ENCODE measurements at places on chromosomes 2 and 18. TPM values are rescaled to one million over a fixed set of nuclear protein-coding genes. Genes with fewer than 3 reads are reported as not detected.

The CEBPZ gene
- total RNA-seq: 48.5 TPM

- DNase-seq: no peak
Measured at GRCh38 chr2:135378591-135378990, 152.4 kb downstream of the ZRANB3 start.

The C1GALT1C1L gene
- not detected for total RNA-seq

DNA sequence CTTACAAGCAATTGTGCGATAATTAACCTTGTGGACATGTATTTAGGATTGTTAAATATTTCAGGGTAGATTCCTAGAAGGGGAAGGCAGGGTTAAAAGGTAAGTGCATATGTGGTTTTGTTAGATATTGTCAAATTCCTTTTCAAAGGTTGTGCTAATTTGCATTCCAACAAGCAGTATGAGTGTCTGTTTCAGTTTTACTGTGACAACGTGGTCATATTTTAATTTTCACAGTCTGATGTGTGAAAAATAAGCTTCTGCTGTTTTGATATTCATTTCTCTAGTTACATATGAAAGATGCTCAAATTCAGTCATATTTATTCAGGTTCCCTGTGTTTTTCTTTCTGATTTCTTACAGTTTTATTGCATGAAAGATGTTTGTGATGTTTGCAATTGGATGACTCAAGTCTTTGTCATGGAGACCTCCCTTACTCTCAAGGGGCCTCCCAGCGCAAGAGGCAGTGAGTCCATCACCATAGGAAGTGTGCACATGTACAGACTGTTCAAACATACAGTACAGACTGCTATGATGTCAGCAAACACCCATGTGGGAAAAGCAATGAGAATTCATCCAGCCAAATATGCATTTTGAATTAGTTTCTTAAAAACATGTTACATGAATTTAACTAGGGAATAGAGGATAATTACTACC lies 310.8 kb downstream of the GALR1 start:
- DNase-seq: no peak

The KIAA2012 gene
- total RNA-seq: not detected

The CRYGD gene
- total RNA-seq: not detected

The MARCO gene
- not detected for total RNA-seq

The CGREF1 gene
- 1.8 TPM for total RNA-seq

GRCh38 chr2:98091738-98092137 lies 4.8 kb downstream of the VWA3B start:
- no peak for DNase-seq

- DNase-seq: no peak
Measured at GRCh38 chr2:240896871-240897692, 1.1 kb upstream of the MAB21L4 start.

GRCh38 chr2:211367293-211367692 lies 810.9 kb downstream of the CPS1 start:
- DNase-seq: no peak

GRCh38 chr2:68643011-68643873 lies at the start of gene PROKR1:
PROKR1 (plus strand) TSS chr2:68643579; CDS start chr2:68645822, 2,243 bp downstream.
- DNase-seq: peak; percentile 5

The ANKRD62 gene
- not detected for total RNA-seq

The ZNF512 gene
- total RNA-seq: 32.5 TPM

The PRSS56 gene
- total RNA-seq: not detected

The NTSR2 gene
- total RNA-seq: not detected

GRCh38 chr2:173355132-173355865 lies 627 bp downstream of the CDCA7 start:
- peak; percentile 48 for DNase-seq

The DYNAP gene
- total RNA-seq: not detected

GRCh38 chr2:173132531-173132930 lies 56.9 kb downstream of the MAP3K20 start:
- DNase-seq: no peak

The SOWAHC gene
- total RNA-seq: 16.5 TPM

GRCh38 chr2:129813404-129813803 lies 166.1 kb upstream of the RAB6C start:
- no peak for DNase-seq

The EMILIN2 gene
- total RNA-seq: 33.4 TPM

The LOXHD1 gene
- not detected for total RNA-seq

- DNase-seq: no peak
Measured at GRCh38 chr2:66682476-66682875, 247.6 kb downstream of the MEIS1 start.

The SP5 gene
- not detected for total RNA-seq

DNA sequence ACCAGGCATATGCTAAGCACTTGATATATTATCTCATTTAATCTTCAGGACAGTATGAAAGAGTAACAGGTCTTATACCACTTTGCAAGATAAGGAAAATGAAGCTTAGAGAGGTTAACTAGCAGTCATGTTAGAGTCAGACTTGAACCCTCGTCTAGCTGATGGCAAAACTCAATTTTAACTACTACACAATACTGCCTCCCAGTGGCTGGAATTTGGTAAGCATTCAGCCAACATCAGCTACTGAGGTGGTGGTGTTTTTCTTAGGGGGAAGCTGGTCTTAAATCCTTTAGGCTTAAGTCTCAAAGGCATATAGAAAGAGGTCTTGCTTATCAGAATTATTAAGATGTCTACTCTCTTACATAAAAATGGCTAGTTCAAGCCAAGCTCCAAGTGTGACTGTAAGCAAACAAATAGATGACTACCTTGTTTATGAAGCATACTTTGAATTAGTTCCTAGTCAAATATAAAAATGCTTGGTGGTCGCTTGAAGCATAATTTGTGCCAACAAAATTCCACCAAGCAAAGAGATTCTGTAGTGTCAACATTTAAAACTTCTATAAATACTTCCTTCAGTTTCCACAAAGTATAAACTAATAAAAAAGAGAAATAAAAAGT lies 325.4 kb upstream of the FIGN start:
- no peak for DNase-seq

The GPR39 gene
- total RNA-seq: 4.0 TPM

The COPS9 gene
- 192 TPM for total RNA-seq

GRCh38 chr18:11147371-11147951 lies 1.9 kb downstream of the PIEZO2 start:
- DNase-seq: no peak

DNA sequence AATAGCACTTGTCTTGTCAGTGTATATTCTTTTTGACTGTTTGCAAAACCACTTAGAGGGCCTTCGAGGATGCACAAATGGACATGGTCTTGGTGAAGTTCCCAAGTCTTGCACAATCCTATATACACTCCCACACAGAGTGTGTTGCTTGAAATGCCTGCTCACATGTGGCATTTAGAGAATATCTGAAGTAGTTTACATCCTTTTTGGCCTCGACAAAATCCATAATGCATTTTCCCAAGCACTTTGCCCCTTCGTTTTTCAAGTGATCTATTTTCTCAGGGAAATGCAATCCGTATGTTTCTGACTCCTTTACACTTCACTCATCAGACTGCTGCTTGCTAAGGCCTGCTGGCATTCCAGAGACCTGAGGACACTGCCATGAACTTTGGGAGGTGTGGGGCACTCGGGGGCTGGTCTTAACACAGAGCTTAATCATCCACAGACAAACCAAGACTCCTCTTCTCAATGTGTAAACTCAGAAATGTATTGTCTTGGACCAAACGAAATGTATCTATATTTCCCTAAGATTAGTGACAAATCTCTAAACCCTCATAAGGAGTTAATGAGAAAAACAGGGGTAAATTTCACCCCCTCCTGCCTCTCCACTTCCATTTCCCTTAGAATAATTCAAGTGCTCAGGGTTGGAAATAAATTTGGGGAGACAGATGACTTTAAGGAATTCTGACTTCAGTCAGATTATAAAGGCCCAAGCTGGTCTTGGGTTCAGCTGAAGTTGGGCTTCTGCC lies 219.3 kb upstream of the APCDD1 start:
- DNase-seq: peak; percentile 57

GRCh38 chr2:224927011-224927410 lies 115.3 kb downstream of the DOCK10 start:
- no peak for DNase-seq

The ITPRID2 gene
- 260 TPM for total RNA-seq

The APOB gene
- 0.07 TPM for total RNA-seq

DNA sequence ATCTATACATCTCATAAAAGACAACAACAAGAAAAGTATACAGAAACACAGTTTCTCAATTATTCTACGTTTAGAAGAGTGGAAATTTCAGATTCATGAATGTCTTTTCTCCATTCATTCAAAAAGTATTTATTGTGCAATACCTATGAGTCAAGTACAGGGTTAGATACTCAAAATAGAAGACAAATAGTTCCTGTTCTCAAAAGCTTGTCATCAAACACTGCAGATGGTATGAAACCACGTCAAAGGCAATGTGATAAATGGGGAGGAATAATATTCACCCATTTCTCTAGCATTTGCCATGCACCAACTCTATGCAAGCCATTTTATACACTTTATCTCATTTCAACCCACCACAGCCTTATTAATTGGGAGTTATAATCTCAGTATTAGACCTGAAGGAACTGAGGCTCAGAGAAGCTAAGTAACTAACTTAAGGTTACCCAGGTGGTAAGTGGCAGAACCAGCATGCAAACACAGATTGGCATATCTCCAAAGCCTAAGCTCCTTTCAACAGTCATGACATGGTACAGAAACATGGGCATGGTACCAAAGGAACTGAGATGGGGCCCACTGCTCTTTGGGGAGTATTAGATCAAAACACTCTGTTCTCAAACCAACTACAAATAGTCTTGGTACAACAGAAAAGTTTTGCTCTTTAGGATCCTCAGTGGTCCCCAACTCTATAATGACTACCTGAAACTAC lies 67.2 kb upstream of the NPAS2 start:
- DNase-seq: peak; percentile 93

The ACTG2 gene
- total RNA-seq: 540 TPM

The NABP1 gene
- 181 TPM for total RNA-seq

DNA sequence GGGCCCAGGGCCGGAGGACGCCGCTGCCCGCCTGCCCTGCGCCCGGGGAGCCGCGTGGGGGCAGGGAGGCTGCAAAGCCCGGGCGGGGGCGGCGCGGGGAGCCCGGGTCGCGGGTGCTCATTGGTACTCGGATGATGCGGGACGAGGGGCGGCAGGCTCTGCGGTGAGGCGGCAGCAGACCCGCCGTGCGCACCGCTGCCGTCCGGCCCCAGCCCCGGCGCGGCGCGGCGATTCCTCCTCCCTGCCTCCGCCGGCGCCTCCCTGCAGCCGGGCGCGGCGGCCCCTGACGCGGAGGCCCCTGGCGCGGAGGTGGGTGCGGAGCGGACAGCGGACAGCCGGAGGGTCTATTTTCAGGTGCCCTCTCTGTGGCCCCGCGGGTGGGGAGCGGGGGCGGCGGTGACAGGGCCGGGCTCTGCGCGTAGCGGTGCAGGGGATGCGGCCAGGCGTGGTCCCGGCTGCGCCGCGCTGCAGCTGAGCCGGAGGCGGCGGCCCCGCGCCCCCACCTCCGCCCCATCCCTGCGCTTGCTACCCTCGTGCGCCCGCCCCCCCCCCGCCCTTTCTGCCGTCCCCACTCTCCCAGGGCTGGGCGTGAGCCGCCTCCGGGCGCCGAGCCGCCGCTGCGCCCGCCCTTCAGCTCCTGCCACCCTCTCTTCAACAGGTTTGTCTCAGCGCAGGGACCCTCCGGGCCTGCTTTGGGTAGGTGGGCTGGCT lies 640 bp downstream of the SPTBN1 start:
- peak; percentile 17 for DNase-seq

DNA sequence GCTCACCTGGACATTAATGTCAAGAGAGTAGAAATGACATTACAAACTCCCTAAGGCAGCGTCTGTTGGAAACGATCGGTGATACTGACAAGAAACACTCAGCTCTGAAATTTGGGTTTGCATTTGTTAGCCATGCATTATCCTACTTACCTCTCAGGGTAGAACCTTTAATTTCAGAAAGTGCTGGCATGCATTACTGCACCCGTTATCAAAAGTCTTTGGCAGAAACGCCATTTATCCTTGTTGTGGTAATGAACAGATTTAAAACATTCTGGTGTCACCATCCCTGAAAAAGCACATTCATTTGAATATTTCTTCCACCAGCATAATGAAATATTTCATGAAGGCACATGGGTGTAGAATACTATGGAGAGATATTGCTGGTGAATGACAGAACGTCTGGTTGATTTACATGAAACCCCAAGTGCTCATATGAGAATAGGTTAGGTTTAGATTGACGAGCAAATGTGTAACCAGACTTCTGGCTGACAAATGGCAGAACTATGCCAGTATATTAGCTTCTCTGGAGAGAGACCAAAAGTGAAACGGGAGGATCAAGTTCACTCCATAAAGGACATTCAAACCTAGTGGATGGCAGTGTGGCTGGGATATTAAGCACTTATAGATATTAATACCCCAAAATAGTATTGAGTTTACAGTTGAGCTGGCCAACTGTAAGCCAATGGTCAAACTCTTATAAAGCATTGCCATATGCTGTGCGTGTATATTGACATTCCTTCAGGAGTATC lies 53.5 kb upstream of the ITGB6 start:
- peak; percentile 37 for DNase-seq

The SLC16A14 gene
- 4.2 TPM for total RNA-seq

DNA sequence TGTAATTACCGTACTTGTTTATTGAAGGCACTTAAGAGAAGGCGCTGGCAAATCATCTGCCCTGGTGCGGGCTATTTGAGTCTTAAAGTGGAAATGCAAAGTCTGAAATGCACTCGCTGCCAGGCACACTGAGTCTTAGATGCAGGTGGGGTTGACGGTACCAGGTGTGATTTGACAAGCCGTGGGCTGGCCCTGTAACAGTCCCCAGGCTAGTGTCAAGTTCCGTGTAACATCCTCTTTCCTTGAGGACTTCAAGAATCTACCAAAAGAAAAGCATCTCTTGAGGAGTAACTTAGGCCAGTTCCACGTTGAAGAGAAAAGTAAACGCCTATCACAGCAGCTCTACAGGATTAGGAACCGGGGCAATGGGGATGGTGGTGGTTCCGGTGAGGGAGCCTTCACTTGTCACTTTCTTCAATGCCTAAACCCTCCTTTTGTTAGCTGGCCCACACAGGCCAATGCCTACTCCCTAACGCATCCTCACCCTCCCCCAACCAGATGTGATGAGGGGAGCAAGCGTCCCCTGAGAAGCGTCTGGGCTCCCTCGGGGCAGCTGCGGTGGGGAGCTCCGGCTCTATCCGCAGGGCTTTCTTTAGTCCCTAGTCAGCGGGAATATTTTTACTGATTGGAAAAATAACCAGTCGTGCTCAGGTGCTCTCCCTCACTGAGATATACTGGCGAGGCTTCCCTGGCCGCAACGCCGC lies 1.5 kb upstream of the UGP2 start:
- DNase-seq: no peak

- no peak for DNase-seq
Measured at GRCh38 chr18:54357082-54357659, 487 bp downstream of the STARD6 start.

- DNase-seq: no peak
Measured at GRCh38 chr2:142665241-142665640, 212.2 kb upstream of the KYNU start.

GRCh38 chr2:240789501-240790369 lies 30.3 kb downstream of the KIF1A start:
- DNase-seq: no peak

- no peak for DNase-seq
Measured at GRCh38 chr18:452816-453215, 47.7 kb downstream of the COLEC12 start.

The DSG2 gene
- 168 TPM for total RNA-seq

- DNase-seq: no peak
Measured at GRCh38 chr2:12441750-12442475, 274.8 kb upstream of the TRIB2 start.
